ENCODE measurements at places on chromosomes 4 and X.

DNA sequence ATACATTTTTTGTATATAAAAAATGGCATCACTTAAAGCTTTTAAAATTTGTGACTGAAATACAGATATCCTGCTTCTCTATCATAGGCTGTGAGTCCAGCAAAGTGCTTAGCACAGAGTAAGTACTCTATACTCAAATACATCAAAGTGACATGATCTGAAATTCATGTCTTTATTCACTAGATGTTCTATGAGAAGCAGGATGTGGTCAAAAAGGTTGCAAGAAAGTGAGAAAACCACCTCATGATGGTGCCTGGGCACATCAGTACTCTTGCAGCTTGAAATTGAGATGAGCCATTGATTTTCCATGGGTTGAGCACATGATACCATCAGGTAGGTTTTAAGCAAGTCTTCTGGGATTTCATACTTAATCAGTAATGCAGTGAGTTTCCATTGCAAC is 20.4 kb upstream of the SFRP2 start:
- DNase-seq, result no peak

GRCh38 chr4:8553216-8553615 is 27.0 kb upstream of the GPR78 start:
- DNase-seq, result no peak

DNA sequence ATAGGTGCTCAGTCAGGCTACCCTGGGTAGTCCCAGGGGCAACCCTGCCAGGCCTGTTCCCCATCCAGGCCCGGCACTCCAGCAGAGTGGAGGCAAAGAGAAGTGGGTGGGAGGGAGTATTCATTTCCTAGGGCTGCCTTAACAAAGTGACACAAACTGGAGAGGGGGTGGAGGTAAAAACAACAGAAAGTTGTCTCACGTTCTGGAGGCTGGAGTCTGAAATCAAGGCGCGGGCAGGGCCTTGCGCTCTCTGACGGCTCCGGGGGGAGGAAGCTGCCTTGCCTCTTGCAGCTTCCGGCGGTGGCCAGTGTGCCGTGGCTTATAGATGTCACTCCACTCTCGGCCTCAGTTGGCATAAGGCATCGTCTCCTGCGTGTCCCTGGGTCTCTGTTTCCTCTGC is 90.8 kb downstream of the DCTD start:
- DNase-seq, result no peak

DNA sequence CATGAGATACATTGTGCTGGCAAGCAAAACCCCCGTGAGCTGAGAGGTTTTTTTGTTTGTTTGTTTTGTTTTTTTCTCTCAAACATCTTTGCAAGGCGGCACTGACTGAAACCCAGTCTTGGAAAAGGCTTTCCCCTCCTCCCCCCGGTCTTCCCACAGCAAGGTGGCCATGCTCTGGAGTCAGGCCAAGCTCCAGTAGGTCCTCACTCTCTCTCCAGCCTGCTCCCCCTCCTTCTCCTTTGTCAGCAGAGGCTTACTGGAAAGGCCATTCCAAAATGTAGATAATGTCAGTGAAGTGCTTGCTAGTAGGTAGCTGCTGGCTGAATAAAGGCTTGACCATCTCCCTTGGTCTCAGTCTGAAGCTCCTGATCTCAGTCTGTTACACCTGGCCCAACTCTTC is 32.6 kb downstream of the FRMPD3 start:
- no peak for DNase-seq

- DNase-seq, result no peak
These were observed 29.6 kb downstream of the NKX3-2 start for GRCh38 chr4:13514722-13515121.

DNA sequence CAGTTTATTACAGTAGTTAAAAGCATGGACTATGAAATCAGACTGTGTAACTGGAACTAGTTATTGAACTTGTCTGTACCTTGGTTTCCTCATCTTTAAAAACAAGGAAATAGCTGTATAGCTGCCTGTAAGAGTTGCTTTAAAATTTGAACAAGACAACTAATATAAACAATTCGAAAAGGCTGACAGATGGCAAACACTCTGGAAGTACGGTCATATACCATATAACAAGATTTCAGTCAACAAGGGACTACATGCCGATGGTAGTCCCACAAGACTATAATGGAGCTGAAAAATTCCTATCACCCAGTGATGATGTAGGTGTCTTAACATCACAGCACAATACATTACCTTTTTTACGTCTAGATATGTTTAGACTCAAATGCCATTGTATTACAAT is 78.7 kb downstream of the CNOT6L start:
- no peak for DNase-seq

GRCh38 chrX:48591255-48591791 is 6.0 kb upstream of the WDR13 start:
- DNase-seq, result peak; percentile 38

DNA sequence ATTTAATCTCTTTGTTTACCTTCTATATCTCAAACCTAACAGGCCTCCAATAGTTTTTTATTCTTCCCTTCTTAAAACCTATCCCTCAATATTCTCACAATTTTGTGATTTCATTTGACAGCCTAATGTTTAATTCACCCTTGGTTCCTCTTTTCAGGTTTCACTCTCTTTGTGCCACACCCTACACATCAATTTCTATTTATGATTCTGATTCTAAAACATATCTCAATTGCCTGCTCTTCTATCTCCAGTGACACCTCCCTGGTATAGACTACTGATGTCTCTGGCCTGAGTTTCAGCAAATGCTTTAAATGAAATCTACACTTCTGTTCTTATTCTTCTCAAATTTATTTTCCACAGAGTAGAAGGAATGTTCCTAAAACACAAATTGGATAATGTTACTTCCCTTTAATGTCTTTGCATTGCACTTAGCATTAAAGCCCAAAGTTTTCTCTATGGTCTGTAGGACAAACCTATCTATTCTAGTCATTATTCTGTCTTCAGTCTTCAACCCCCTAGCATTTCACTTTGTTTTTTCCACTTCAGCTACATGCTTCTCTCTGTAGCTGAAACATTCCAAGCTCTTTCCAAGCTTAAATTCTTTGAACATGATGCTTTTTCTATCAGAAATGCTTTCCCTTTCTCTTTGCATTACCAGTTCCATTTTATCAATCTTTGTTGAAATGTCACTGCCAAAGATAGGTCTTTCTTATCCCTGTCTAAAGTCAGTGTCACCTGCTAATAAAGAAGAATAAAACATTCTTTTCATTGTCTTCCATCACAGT is 622.0 kb downstream of the CENPC start:
- no peak for DNase-seq

- DNase-seq, result no peak
These were observed at the start of gene MSANTD1 for GRCh38 chr4:3248811-3249661. Gene MSANTD1 (plus strand): TSS chr4:3249159. CDS start chr4:3249223, 64 bp downstream.

Data from mucosa of gallbladder (tissue), 1 donor.